Stimulated activated CD8-positive, alpha-beta memory T cell treated with anti-CD3 and anti-CD28 coated beads, Interleukin-4, amount 100 ng/mL, for 4 hours (primary cell): ENCODE measurements at places on chromosomes 5 and 9.

- DNase-seq, result no peak
These were observed 202.9 kb downstream of the MPDZ start for GRCh38 chr9:13076616-13077015.

DNA sequence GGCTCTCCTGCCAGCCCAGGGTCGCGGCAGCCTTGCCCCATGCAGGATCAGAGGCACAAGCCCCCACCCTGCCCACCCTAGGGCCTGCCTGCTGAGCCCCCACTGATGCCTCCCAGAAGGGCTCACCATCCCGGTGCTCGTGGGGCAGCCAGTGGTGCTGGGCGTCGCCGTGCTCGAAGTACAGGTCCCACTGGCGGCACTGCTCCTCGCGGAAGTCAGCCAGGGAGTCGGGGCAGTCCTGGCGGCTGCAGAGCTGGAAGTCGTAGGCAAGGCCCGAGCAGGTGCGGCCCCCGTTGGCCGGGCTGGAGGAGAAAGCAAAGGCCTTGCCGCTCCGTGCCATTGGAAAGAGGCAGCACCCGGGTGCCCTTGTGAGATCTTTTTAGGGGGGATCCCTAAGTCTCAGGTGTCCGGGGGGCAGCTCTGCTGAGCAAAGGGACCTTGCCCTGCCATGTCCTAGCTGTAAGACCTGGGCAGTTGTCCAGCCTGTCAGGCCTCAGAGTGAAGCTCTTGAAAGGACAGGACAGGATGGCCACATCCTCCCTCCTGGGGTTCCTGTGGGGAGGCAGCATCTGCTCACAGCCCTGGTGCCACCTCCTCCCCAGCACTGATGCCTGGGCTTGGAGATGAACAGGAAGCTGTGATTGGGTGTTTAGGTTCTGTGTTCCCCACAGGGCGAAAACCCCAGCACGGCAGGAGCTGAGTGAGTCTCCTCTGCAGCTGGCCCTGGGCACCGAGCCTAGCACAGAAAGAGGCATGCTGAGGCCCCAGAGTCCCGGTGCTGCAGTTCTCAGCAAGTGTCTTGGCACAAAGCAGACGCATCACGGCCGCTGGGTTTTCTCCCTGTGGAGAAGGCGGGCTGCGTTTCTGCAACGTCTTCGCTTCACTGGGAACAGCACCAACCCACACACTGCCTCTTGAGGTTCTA lies 77.7 kb downstream of the ZNF354C start:
- DNase-seq, result no peak

- DNase-seq, result no peak
These were observed 64.7 kb downstream of the STK10 start for GRCh38 chr5:172123269-172123692.

DNA sequence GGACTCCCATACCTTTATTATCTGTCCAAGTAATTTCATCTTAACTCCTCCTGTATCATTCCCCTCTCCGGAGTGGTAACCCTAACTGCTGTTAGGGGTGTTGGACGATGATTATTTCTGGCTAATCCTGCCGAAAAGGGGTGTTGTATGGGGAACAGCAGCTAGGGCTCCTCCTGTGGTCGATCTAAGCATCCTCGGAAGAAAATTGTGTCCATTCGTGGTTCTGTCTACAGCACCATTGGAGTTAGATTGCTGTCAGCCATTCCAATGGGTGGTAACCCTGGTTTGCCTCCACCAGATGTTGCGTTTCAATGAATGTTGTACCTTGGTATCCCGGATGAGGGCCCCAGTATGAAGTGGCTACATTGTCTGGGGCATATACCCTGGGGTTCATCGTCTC lies 35.6 kb upstream of the LMNB1 start:
- no peak for DNase-seq

DNA sequence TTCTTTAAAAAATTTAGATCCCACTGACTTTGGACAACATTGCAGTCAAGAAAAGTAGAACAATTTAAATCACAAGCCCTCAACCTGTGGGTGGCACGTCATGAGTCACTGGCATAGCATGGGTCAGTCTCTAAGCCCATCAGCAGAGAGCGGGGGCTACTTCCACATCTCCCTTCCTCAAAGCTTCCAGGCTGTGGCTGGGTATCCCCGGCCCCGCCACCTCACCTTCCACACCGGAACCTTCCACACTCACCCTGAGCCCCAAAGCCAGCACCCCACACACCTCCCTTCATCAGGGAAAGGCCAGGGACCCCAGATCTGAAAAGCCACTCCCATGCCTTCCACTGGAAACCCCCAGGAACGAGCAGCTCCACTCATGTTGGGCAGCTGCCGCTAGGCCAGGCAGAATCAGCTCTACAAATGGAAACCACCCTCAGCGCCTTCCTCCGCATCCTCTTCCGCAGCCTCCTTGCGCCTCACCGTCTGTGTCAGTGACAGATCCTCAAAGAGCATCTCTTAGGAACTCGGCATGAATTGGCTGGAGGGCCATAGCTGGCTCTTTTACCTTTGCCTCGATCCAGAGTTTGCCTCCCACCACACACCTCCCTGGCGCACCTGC lies 156.5 kb downstream of the ERCC6L2 start:
- no peak for DNase-seq

- no peak for DNase-seq
These were observed 142.8 kb downstream of the RASEF start for GRCh38 chr9:82920154-82920553.

GRCh38 chr5:76403766-76404222 lies 709 bp downstream of the IQGAP2 start:
- DNase-seq, result peak; percentile 21

GRCh38 chr9:70901746-70902145 lies 219.7 kb downstream of the TRPM3 start:
- DNase-seq, result no peak

DNA sequence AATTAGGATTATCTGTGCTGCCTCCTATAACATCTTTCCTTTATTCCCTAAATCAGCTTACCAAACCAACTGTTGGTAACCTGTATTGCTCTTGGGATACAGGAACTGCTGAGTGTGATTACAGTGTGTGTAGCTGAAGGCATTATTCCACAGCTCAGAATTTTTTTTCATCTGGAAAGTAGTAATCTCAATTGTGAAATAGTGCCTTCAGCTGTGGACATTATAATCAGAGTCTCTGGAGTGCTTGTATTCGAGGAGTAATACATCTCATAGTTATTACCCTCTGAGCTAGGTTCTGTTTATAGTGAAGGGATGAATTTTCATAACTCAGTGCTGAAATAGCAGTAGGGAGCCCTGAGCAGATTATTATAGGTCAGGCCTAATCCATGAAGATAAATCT lies 199.5 kb downstream of the MAST4 start:
- no peak for DNase-seq

DNA sequence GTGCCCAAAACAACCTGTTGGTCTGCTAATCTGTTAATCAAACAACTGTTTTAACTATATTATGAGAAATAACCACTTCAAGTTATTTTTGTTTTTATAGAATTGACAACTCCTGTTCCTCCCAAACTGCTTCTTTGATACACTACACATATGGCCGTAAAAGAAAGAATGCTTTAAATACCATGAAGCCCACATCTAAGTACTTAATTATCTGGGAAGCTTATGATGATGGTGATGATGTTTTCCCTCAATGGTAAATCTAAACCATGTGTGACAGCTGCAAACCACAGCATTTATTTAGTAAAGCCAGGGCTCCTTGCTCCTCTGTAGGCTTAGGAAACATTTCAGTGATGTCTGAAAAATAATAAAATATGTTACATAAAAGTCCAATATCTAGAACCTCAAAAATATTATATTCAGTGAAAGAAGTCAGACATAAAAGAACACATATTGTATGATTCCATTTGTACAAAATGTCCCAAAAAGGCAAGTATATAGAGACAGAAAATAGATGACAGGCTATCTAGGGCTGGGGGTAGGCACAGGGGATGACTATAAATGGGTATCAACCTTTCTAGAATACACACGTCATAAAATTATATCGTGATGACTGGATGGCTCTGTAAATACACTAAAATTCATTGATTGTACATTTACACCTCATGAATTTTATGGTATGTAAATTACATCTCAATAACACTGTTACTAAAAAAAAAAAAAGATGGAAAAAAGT lies 154.1 kb downstream of the EFNA5 start:
- DNase-seq, result no peak

- DNase-seq, result no peak
These were observed 86.0 kb upstream of the FER start for GRCh38 chr5:108661590-108662219.

DNA sequence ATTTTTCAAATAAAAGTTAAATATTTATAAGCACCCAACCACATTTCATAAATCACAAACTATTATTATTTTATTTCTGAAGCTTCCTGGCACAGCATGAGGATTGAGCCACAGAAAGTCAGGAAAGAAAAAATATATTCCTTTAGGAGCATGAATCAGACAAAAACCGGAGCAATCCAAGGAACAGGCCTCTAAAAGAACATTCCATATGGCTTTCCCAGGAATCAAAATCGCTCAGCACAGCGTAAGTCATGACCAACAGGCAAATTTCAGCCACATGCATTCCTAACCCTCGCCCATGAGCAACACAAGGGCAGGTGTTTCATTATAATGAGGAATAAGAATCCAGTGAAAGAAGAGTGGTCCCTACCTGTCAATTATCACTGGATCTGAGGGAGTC lies 26.7 kb downstream of the EBF1 start:
- DNase-seq, result no peak

- DNase-seq, result no peak
These were observed 387.1 kb downstream of the ZSWIM6 start for GRCh38 chr5:61719124-61719523.

- no peak for DNase-seq
These were observed 86.8 kb downstream of the LHX2 start for GRCh38 chr9:124098141-124098905.

DNA sequence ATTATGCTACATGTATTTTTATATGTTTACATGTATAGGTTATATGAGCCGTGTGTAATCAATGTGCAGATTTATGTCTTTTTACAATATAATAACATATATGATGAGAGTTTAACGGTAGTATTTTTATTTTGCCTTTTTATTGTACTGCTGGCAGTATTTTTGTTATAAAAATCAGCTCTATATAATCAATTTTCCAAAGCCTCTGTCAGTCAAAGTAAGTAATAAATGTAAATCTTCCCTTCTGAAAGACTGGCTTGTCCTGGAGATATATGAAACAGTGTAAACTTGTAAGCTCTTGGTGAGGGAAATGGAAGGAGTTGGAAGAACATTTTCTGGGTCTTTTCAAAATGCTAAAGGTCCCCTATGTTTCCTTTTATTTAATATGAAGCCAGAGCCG lies 173.8 kb downstream of the SSBP2 start:
- no peak for DNase-seq

DNA sequence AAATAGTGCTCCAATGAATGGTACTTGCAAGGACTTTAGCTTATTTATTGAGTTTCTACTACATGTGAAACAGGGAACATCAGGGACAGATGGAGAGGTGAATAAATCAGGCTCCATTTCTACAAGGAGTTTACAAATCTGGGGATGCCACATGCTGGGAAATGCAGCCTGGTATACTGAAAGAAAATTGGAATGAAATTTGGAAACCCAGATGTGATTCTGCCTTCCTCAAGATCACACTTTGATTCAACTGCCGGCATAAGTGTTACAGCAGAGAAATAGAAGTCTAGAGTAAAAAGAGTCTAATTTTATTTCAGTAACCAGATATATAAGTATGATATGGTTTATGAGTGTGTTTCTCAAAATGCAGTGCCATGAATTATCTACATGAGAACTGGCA lies 1408.4 kb upstream of the C9orf72 start:
- no peak for DNase-seq

GRCh38 chr5:31100047-31100575 lies 93.4 kb upstream of the CDH6 start:
- no peak for DNase-seq

- DNase-seq, result no peak
These were observed 251.8 kb upstream of the CDH9 start for GRCh38 chr5:27290172-27290571.

DNA sequence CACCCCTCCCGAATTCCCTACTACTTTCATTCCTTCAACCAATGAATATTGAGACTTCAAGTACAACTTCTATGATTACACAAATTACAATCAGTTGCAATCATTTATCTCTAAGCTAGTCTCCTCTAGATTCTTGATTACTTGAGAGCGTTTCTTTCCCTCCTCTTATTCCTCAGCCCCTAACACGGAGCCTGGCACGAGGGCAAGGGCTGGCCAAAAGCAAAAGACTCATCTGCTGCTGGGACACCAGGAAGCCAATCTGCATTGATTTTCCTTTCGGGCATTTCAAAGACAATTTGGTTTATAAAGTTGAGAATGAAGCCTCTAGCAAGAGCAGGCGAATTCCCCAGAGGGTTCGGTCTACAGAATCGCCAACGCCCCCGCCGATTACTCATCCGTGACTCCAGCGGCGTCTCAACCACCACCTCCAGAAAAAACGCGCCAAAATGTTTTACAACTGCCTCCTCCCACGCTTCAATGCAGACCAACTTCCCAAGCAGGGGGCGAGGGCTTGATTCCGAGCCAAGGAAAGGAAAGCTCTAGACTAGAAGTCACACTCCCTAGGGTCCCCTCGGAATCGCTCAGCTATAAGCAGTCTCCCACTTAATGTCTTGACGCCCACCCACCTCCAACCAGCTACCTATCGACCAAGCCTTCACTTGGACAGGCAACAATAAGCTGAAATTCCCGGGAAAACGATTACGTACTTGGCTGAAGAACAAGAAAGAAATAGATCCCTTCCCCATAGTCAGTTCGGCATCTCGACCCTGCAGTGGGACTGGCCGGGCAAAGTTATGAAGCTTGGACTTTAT lies 1.5 kb downstream of the PCSK1 start:
- no peak for DNase-seq

- no peak for DNase-seq
These were observed 101.7 kb downstream of the PSD2 start for GRCh38 chr5:139897342-139897741.

GRCh38 chr9:98230789-98231188 lies 24.7 kb downstream of the TBC1D2 start:
- no peak for DNase-seq

DNA sequence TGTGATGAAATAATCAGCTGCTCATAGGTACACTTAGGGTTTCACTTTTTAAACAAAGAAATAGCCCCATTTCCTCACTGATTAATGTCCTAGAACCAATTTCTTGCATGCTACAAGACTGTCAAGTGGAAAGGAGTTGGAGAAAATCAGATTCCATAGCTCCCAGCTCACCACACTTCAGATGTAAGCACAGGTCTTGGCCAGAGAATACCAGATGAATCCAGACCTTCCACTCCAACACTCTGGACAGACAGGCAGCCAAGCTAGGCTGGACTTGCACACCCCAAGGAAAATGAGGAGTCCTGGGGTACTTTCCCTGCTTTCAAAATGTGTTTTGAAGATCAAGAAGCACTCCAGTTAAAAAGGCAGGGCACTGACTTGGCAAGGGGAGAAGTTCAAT lies 68.5 kb downstream of the KLHL3 start:
- DNase-seq, result no peak
